RKO (cell line): ENCODE measurements at places on chromosomes 2 and 18.

DNA sequence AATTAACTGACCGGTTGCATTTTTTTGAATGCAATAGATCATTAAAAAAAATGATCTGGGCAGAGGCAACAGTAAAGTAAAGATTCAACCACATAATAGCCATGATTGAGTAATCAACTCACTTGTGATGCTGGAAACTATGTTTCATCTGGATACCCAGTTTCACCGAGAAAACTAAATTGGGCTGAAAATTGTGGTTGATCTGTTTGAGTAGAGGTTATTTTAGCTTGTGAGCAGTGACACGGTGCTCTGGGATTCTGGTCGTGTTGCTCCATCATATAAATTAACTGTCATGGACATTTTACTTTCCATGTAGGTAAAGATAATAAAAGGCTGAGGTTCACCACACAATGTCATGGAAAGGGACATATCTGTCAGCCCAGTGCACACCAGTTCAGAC is 58.7 kb downstream of the CD226 start:
- no peak for DNase-seq

GRCh38 chr2:17646081-17646554 is 105.6 kb downstream of the VSNL1 start:
- peak; percentile 88 for DNase-seq

DNA sequence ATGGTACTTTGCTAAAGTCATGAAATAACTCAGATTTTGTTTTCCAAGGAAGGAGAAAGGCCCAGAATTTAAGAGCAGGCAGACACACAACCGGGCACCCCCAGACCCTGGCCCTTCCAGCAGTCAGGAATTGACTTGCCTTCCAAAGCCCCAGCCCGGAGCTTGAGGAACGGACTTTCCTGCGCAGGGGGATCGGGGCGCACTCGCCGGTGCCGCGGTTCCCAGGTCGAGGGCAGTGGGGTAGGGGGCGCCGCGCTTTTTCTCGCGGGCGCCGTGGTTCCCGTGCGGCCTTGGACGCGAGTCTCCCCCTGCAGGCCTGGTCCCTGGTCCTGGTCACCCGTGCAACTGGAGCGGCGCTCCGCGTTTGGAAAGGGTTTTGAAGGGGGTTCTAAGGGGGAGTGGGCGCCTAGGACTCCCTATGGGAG is 1.2 kb downstream of the ZNF236 start:
- no peak for DNase-seq

- DNase-seq: no peak
Measured at GRCh38 chr18:59606193-59607077, 90.8 kb downstream of the CCBE1 start.

DNA sequence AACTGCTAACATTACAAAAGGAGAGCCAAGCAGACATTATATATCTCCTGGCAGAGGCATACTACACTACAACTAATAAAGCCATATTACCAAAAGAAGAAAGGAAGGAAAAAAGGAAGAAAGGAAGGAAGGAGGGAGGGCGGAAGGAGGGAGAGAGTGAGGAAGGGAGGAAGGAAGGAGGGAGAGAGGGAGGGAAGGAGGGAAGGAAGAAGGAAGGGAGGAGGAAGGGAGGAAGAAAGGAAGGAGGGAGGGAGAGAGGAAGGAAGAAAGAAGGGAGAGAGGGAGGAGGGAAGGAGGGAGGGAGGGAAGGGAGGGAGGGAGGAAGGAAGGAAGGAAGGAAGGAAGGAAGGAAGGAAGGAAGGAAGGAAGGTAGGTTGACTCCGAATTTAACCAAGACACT is 133.4 kb downstream of the PDE11A start:
- no peak for DNase-seq

DNA sequence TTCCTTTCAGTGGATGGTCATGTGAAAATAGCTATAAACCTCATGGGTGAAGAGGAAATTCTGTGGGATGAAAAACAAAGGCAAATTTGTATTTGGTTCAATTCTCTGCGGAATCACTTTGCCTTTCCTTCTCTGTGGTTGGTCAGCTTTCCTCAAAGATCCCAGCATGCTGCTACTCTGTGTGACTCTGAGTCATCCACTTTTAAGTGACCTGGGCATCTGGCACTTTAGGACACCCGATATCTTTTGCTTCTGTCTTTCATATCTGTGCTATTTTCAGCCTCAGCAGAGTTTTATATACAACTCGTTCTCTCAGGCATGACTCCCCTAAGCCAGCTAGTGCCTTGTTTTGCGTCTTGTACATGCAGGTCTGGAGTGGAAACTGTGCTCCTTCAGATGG is 217.0 kb upstream of the PIEZO2 start:
- DNase-seq: no peak

DNA sequence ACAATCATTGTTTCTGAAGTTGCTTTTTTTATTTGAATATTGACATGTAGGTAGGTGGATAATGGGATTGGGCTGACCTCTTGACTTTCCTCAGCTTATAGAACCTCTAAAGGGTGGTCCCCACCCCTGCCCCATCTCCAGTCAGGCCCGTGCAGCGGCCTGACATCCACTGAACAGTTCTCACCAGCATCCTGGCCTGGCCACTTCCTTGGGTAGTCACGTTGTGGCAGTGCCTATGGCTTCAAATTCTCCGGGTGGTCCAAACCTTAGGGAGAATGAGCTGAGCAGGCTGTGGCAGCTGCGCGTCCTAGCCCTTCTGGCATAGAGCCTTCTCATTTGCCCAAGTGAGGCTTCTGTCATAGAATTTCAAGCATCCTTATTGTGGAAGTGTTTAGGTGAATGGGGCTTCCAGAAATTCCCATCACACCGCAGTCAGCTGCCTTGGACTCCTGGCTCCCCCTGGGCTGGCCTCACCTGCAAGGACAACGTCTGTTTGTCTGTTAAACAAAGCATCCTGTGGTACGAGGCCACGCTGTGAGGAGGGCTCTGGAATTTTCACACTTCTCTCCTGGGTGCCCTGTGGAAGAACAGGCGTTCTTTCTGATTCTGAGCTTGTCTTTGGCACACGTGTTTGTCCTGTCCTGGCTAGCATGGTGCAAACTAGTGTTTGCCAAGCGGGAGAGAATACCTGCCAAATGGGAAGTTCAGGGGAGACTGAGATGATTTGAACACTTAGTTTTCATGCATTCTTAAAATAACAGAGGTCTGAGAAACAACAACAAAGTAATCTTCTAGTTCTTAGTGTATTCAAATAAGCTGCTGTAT is 31.8 kb upstream of the OTOS start:
- no peak for DNase-seq

DNA sequence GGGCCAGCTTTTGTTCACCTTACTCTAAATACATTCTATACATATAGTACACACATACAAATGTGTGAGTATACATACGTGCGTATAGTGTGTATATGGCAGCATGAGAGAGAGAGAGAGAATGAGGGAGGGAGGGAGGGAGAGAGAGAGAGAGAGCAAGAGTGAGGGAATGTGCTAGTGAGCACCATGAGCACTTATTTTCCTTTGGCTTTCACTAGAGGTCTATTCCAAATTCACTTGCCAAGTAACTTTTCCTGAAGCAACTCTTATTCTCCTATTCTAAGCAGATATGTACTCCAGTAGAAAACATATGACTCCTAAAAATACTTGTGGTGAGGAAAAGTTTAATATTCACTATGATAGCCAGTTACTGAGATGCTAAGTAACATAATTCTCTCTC is 85.7 kb downstream of the COBLL1 start:
- DNase-seq: no peak

GRCh38 chr18:50092245-50092805 is 102.6 kb downstream of the MYO5B start:
- no peak for DNase-seq

DNA sequence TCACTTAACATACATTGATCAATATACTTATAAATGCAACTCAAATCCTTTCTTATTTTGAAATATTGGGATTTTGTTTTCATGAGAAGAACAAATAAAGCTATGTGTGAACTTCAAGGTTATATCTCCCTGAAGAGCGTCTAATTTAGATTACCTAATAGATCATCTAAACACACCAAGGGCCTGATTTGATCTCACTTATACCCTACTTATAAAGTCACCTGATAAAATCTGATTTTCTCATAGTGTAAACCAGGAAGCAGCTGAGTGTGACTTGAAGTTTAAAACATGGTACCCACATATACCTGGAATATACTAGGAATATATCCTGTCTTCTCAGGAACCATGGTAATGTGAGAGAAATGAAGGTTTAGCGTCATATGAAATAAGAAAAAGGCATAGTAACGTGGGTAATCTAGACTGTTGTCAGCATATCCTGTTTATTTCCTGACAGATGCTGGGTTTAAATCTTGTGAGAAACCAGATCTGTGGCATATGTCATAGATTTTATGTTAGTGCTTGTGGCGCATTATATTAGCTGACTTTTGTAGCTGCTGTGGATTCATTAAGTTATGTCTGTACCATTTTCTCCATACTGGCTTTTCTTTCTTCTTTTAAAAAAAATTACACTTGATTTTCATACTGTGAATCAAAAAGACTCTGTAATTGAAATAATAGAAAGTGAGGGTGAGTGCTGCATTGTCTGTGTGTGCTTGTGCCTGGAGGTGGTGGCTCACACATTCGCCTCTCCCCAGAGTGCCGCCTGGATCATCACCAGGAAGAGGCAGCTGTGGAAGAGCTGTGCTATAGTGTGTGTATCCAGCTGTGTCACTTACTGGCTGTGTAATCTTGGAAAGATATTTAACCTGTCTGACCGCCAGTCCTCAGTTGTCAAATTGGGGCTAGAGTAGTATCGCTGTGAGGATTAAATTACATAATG is 164.0 kb downstream of the MYO3B start:
- DNase-seq: no peak

- no peak for DNase-seq
Measured at GRCh38 chr2:141187075-141187439, 943.8 kb downstream of the LRP1B start.

DNA sequence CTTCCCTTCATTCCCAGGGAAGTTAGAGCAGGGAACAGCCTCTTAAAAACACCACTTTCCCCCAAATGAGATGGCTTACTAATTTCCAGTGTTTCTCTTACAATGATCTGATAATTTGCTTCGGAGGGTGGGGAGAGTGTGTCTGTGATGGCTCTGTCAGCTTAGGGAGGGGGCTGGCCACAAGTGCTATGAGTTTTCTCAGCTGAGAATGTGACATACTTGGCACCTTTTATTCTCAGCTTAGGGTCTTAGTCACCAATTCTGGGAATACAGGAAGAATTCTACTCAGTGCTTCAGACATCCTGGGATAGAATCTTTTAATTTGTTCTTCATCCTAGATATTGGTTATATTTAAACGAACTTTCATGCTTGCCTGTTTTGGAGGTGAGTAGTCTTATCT is 64.4 kb downstream of the AOX1 start:
- DNase-seq: no peak

- DNase-seq: no peak
Measured at GRCh38 chr2:39290433-39290832, 46.7 kb upstream of the CDKL4 start.

DNA sequence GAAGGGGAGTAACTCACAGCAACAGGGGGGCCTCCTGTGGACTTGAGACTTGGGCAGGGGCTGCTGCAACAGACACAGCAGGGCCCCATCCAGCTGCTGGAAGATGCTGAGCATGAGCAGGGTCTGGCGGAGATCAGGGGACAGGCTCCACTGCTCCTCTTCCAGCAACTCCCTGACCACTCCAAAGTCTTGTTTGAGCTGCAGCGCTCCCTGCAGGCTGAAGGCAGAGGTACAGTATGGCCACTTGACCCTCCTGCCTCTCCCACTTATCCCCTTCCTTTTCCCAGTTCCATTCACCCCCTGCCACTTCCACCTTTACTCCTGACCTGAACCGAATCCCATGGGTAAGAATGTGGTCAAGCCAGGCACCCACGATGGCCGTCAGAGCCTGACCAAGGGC is 2.4 kb upstream of the MRPL53 start:
- DNase-seq: no peak

DNA sequence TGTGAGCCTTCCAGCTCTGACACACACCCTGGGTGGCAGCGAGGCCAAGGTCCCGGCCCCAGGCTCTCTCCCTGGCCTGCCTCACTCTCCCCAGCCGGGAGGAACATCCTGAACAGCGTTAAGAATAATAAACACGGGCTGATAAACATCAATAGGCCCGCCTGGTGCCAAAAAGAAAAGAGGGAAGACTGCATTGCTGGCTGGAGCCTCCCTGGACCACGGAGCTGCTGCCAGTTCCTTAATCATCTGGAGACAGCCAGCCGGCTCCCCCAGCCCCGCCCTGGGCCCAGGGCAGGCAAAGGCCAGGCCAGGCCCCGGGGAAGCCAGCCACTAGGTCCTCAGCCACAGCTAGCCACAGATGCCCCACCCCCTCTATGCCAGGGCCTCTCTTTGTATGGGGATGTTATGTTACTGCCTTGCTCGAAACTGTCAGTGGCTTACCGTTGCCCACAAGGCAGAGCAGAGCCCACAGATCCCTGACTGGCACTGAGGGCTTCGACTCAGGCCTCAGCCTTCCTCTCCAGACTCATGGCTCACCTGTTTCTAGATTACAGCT is 293.7 kb downstream of the DYSF start:
- no peak for DNase-seq

GRCh38 chr2:64766841-64767669 is 113.3 kb upstream of the SERTAD2 start:
- no peak for DNase-seq

DNA sequence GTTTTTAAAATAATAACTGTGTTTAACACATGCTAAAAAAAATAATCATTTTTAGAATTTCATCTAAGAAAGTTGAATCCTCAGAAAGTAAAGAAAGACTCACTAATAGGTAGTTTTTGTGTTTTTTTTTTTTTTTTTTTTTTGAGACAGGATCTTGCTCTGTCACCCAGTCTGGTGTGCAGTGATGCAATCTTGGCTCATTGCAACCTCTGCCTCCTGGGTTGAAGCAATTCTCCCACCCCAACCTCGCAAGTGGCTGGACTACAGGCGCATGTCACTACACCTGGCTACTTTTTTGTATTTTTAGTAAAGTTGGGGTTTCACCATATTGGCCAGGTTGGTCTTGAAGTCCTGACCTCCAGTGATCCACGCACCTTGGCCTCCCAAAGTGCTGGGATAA is 7.1 kb downstream of the CKAP2L start:
- no peak for DNase-seq

- DNase-seq: no peak
Measured at GRCh38 chr18:57771193-57771592, 31.9 kb downstream of the ATP8B1 start.

- peak; percentile 24 for DNase-seq
Measured at GRCh38 chr18:26546170-26546874, 2.0 kb downstream of the KCTD1 start.

DNA sequence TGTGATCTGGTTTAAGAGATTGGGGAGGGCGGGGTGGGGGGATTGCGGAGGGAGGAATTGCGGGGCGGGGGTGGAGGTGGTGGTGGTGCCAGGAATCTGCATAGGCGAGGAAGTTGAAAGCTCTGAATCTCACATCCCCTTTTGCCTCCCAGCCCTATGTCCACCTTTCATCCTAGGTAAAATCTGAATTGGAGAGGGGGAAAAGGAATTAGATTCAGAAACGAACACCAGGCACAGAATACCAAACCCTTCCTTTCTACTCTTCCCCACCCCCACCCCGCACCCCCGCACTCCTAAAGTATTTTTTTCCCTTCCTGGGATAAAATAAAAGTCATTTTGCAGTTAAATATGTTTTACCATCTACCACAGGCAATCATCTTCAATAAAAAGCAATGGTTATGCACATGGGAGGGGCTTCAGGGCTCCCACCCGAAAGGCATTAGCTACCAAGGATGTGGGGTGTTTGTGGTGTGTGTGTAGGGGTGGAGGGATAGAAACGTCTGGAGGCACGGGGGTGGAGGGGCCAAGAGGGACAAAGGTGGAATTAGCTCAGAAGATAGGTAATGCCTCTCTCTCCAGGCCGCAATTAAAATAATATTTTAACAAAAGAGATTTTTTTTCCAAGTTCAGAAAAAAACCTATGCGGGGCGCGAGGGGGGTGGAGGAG is 1.8 kb downstream of the IGFBP5 start:
- no peak for DNase-seq

GRCh38 chr2:83471655-83472054 is 987.4 kb downstream of the SUCLG1 start:
- DNase-seq: no peak

- DNase-seq: no peak
Measured at GRCh38 chr2:175838979-175839378, 163.1 kb downstream of the LNPK start.
